Left forelimb (tissue), 1 donor: ENCODE measurements at places on chromosomes 11 and 22.

- no peak for DNase-seq
Measured at GRCh38 chr11:46339816-46340215, 7.4 kb upstream of the DGKZ start.

- DNase-seq = no peak
Measured at GRCh38 chr11:118129471-118130172, 23.0 kb downstream of the SCN4B start.

GRCh38 chr11:34314936-34315335 is 42.9 kb downstream of the ABTB2 start:
- DNase-seq = no peak

- DNase-seq = no peak
Measured at GRCh38 chr11:35064114-35064800, 74.7 kb upstream of the CD44 start.

DNA sequence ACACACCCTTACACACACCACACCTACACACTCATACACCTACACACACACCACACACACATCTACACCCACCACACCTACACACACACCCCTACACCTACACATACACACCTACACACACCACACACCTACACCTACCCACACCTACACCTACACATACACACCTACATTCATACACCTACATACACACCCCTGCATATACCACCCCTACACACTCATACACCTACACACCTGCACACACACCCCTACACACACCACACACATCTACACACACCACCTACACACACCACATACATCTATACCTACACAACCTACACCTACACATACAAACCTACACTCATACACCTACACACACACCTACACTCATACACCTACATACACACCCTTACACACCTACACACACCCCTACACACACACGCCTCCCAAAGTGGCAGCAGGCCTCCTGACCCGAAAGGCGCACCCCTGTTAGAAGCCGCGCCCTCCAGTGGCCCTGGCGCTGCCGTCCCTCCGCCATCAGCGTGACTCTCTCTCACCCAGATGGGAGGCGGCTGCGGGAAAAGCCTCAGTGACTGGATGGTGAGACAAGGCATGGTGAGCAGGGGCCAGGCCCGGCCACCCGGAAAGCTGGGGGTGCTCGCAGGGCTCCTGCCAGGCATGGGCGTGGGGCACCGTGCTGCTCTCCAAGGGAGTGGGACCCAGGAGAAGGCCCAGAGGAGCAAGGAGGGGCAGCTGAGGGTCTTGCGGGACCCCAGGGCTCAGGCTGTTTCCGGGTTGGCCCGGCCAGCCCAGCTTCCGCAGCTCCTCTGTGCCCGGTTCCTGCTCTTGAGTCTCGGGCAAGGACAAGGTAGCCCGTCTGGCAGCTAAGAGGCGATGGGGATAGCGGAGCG is 37.0 kb upstream of the HMOX1 start:
- no peak for DNase-seq

GRCh38 chr22:37230673-37231405 is 13.2 kb downstream of the RAC2 start:
- DNase-seq = no peak

DNA sequence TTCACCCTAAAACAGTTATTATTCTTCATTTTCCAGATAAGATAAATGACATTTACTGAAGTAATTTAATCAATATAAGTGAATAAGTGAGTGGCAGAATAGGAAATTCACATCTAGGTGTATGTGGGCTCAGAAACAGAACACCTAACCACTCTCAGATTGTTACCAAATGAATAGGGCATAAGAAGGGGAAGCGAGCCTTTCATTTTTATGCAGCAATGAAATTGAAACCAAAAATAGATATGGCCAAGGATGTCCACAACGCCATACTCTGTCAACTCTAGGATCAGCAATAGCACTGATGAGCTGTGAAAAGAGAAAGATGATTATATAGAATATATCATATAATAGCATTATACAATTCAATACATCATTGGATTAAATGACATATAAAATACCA is 398.1 kb upstream of the API5 start:
- no peak for DNase-seq

DNA sequence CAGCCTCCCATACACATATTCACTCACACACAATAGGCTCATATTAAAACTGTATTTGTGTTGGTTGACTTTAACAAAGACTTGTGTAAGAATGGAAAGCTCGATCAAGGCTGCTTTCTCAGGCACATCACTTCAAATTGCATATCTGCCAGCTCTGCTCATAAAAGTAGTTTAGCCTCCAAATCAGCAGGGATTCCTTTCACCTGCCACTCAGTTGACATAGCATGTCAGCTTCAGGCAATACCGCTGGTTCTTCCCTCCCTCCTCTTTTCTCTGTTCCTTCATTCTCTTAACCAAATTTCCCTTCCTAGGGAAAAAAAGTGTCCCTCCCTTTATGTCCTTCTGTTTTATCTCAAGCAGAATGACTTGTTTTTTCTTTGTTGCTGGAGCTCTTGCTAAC is 450.4 kb upstream of the LARGE1 start:
- no peak for DNase-seq

- DNase-seq = no peak
Measured at GRCh38 chr11:79287952-79288351, 152.9 kb downstream of the TENM4 start.

GRCh38 chr11:1831338-1832210 is 3.2 kb upstream of the SYT8 start:
- DNase-seq = no peak

GRCh38 chr22:22946131-22946530 is 58.5 kb downstream of the IGLL5 start:
- no peak for DNase-seq

GRCh38 chr22:25564320-25564978 is at the start of gene GRK3:
GRK3 (plus strand) TSS chr22:25564675; CDS start chr22:25565041, 366 bp downstream.
- peak; percentile 76 for DNase-seq

- DNase-seq = no peak
Measured at GRCh38 chr11:14500181-14500651, 605 bp upstream of the COPB1 start.

- no peak for DNase-seq
Measured at GRCh38 chr11:75775056-75775455, 6.5 kb downstream of the DGAT2 start.

- no peak for DNase-seq
Measured at GRCh38 chr11:73095613-73096012, 46.5 kb downstream of the FCHSD2 start.

- DNase-seq = no peak
Measured at GRCh38 chr11:9664276-9665171, 647 bp downstream of the SWAP70 start.

- no peak for DNase-seq
Measured at GRCh38 chr11:19922689-19923035, 210.0 kb downstream of the NAV2 start.

- DNase-seq = no peak
Measured at GRCh38 chr11:69396051-69396947, 85.2 kb upstream of the LINC01488 start.

DNA sequence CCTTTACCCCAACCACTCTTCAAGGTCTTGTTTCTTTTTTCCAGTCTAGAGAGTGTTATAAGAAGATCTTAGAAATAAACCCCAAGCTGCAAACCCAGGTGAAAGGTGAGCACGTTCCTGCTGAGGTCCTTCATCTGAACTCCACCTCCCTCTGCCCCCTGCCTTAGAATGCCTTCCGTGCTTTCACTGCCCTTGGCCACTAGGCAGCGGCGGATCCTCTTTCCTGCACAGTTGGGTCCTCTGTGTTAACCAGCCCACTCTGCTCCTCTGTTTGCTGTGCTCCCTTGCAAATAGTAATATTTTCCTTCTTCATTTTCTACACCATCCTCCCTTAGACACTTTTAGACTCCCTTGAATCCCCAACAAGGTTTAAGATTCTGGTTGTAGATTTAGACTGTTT is 24.3 kb downstream of the TTC12 start:
- no peak for DNase-seq

GRCh38 chr22:29300467-29300806 is 6.0 kb upstream of the GAS2L1 start:
- DNase-seq = no peak

DNA sequence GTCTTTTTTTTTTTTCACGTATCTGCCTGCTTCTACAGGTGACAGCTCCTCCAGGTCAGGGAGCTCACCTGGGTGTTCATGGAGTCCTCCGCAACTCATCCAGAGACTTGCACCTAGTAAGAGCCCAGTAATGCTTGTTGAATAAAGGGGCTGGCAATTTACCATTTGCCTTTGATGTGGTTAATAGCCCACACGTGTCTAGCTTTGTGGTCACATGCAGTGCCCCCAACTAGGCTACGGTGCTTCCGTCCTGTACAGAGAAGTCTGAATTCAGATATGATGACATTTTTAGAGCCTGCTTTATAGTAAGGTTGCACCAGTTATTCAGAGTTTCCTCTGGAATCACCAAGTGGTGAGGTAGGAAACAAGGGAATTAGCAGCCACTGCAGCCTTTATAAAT is 199.4 kb upstream of the MTMR2 start:
- DNase-seq = no peak

- no peak for DNase-seq
Measured at GRCh38 chr22:24894998-24895397, 51.5 kb downstream of the LHFPL7 start.

DNA sequence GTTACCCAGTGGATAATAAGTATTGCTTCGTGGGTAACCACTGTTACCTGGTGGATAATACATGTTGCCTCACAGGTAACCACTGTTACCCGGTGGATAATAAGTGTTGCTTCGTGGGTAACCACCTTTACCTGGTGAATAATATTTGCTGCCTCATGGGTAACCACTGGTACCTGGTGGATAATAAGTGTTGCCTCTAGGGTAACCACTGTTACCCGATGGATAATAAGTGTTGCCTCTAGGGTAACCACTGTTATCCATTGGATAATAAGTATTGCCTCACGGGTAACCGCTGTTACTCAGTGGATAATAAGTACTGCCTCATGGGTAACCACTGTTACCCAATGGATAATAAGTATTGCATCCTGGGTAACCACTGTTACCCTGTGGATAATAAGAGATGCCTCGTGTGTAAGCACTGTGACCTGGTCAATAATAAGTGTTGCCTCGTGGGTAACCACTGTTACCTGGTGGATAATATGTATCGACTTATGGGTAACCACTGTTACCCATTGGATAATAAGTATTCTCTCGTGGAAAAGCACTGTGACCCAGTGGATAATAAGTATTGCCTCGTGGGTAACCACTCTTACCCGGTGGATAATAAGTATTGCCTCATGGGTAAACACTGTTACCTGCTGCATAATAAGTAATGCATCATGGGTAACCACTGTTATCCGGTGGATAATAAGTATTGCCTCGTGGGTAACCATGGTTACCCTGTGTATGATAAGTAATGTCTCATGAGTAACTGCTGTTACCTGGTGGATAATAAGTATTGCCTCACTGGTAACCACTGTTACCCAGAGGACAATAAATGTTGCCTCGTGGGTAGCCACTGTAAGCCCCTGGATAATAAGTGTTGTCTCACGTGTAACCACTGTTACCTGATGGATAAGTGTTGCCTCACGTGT is 20.1 kb upstream of the NXPE4 start:
- no peak for DNase-seq

- DNase-seq = no peak
Measured at GRCh38 chr11:116376547-116376946, 396.2 kb downstream of the BUD13 start.

DNA sequence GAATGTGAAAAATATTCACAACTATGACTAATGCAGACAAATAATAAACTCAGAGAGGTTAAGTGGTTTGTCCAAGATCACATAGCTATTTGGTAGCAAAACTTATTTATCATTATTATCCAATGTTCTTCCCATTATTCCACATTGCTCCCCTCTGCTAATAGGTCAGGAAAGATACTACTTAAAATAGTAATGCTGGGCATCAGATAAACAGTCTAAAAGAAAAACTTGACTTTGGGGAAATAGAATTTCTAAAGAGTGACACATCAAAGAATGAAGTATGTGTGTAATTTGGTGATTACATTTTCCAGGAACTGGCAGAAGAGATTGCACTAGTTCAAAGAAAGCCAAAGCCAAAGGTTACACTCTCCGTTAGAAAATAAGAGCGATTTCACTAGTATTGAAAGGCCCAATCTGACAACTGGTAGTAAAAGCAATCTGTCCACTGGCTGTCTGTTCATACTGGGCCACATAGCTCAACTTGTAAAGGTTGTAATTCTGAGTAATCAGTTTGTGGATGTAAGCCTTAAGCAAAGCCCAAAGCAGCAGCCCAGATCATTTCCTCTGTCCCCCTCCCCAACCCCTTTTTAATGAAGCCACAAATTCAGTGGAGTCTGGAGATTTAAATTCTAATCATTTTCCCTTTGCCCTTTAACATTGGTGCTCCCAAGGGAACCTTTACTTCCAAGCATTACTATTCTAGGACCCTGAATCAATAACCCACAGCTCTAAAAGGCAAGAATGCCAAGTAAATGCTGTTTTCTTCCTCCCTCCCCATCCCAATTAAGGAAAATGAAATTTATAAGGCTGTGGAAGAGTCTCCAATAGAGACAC is 283.5 kb downstream of the TTC28 start:
- no peak for DNase-seq
